Tibial nerve (tissue), 4 donors: ENCODE measurements at places on chromosomes 5 and 9. TPM values are rescaled to one million over a fixed set of nuclear protein-coding genes. Genes with fewer than 3 reads are reported as not detected.

- peaks cover 13% of the 10 kb centered on the region for H3K4me1 ChIP-seq
- H3K4me3 ChIP-seq, result no peak overlapping the region
- DNase-seq, result no peak
- no peaks in the 10 kb centered on the region for H3K36me3 ChIP-seq
Measured at GRCh38 chr9:68558545-68558944, 17.9 kb upstream of the TMEM252 start.

SLC25A2 gene
- not detected for total RNA-seq

- H3K4me3 ChIP-seq, result no peak overlapping the region
- H3K27me3 ChIP-seq, result no peaks in the 10 kb centered on the region
- no peak for DNase-seq
- no peaks in the 10 kb centered on the region for H3K4me1 ChIP-seq
- no peaks in the 10 kb centered on the region for H3K36me3 ChIP-seq
- no peak overlapping the region for H3K27ac ChIP-seq
Measured at GRCh38 chr5:96316487-96316886, 116.6 kb downstream of the PCSK1 start.

GPX8 gene
- total RNA-seq, result 17.3 TPM

DNA sequence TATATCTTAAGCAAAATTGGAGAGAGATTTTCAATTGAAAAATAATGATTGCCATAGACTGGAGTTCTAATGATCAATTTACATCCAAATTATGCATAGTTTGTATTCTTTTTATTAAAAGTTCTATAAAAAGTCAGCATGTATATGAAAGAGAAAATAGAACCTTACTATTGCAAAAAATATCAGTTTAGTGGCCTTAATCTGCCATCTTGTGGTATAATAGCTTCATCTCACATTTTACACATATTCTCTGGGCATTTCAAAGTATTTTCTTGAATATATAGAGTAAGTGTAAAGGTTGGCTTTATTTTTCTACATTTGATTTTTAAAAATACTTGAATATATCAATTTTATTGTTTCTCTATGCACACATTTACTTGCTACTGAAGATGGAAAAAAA, 1858.6 kb upstream of the CDH9 start:
- H3K27ac ChIP-seq, result no peak overlapping the region
- H3K36me3 ChIP-seq, result no peaks in the 10 kb centered on the region
- H3K27me3 ChIP-seq, result no peaks in the 10 kb centered on the region

GRCh38 chr9:37508135-37508833, 22.5 kb downstream of the POLR1E start:
- no peak for DNase-seq
- no peak overlapping the region for H3K4me3 ChIP-seq
- no peak overlapping the region for H3K27ac ChIP-seq
